ENCODE measurements at places on chromosomes 7 and 10. TPM values are rescaled to one million over a fixed set of nuclear protein-coding genes. Genes with fewer than 3 reads are reported as not detected.
A peak's percentile ranks its signal among the peaks of the same experiment; 100 is the strongest.

UPP1 gene
- 15.8 TPM for total RNA-seq

DGKI gene
- 1.8 TPM for total RNA-seq

HABP2 gene
- 7.5 TPM for total RNA-seq

PCLO gene
- 9.5 TPM for total RNA-seq

GBX1 gene
- total RNA-seq: 0.41 TPM

MMD2 gene
- total RNA-seq: not detected

NCF1 gene
- total RNA-seq: not detected

DENND2A gene
- total RNA-seq: 6.2 TPM

GRCh38 chr10:125163803-125164202 is 3.4 kb upstream of the CTBP2 start:
- H3K27ac ChIP-seq: no peak overlapping the region
- no peak overlapping the region for H3K4me3 ChIP-seq
- no peaks in the 10 kb centered on the region for H3K36me3 ChIP-seq
- DNase-seq: peak; percentile 27
- H3K4me1 ChIP-seq: no peaks in the 10 kb centered on the region
- no peaks in the 10 kb centered on the region for H3K27me3 ChIP-seq

GRCh38 chr10:93503075-93503474 is 6.7 kb downstream of the CEP55 start:
- H3K36me3 ChIP-seq: peaks cover 7% of the 10 kb centered on the region
- no peak overlapping the region for H3K4me3 ChIP-seq
- no peak overlapping the region for H3K27ac ChIP-seq
- H3K27me3 ChIP-seq: no peaks in the 10 kb centered on the region
- peaks cover 11% of the 10 kb centered on the region for H3K4me1 ChIP-seq
- no peak for DNase-seq

- no peaks in the 10 kb centered on the region for H3K27me3 ChIP-seq
- no peaks in the 10 kb centered on the region for H3K36me3 ChIP-seq
- DNase-seq: no peak
- peaks cover 31% of the 10 kb centered on the region for H3K4me1 ChIP-seq
- peak overlapping the region; percentile 34 for H3K4me3 ChIP-seq
These were observed 11.8 kb downstream of the PODXL start for GRCh38 chr7:131544449-131545301.

GRCh38 chr7:47411901-47412300 is 170.0 kb downstream of the TNS3 start:
- no peak overlapping the region for H3K27ac ChIP-seq
- peaks cover 36% of the 10 kb centered on the region for H3K36me3 ChIP-seq
- H3K27me3 ChIP-seq: no peaks in the 10 kb centered on the region
- no peak overlapping the region for H3K4me3 ChIP-seq
- peaks cover 11% of the 10 kb centered on the region for H3K4me1 ChIP-seq

DNA sequence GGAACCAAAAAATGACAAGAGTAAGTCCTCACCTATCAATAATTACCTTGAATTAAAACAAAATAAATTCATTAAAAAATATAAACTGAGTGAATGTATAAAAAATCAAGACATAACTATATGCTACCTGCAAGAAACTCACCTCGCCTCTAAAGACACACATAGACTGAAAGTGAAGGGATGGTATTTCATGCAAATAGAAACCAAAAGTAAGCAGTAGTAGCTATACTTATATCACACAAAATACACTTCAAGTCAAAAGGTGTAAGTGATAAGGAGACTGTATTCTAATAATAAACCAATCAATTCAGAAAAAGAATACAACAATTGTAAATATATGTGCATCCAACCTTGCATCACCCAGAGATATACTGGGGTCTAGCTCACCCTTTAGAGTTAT is 332.6 kb downstream of the SH2D4B start:
- no peak for DNase-seq
- no peaks in the 10 kb centered on the region for H3K36me3 ChIP-seq
- H3K4me3 ChIP-seq: no peak overlapping the region
- no peak overlapping the region for H3K27ac ChIP-seq

Data from type B pancreatic cell (in vitro differentiated cells).